ENCODE measurements at places on chromosomes 2 and 18. TPM values are rescaled to one million over a fixed set of nuclear protein-coding genes. Genes with fewer than 3 reads are reported as not detected.

- peak; percentile 82 for DNase-seq
Observed at GRCh38 chr2:43634604-43635306, 2.3 kb upstream of the PLEKHH2 start.

- no peak for DNase-seq
Observed at GRCh38 chr2:98685930-98686887, 44.7 kb downstream of the MGAT4A start.

RAX gene
- not detected for total RNA-seq

GRCh38 chr2:55707751-55708150, 14.1 kb upstream of the PNPT1 start:
- DNase-seq, result no peak

DNA sequence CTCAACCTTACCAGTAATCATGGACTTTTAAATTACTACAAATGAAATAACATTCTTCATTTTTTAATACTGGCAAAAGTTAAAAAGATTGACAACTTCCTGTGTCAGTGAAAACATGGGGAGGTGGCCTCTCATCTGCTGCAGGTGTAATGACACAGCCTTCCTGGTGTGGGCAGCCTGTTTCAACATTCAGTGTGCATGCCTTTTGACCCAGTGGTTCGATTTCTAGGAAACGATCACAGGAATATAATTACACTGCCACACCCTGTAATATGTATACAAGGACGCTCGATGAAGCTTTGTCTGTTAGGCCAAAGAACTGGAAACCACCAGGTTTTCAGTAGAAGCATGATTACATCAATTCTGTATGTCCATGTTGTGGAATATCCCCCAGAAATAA, 68.7 kb downstream of the MTHFD2 start:
- no peak for DNase-seq

DNA sequence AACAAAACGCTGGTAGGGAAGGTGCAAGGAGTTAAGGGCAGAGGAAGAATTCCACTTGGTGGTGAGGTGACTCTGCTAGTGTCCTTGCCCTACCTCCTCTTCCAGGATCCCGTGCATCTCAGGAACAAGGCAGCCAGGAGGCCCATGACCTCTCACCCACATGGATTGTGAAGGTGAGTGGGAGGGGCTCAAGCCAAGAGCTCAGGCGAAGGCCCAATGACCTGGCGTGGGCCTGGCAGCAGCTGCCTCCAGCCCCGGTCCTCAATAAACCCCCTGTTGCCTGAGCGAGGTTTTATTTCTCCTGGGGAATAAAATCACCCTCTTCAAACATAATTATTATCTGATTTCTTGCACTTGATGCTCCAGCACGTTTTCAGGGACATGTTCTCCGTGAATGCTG, 28.2 kb downstream of the LAMA1 start:
- no peak for DNase-seq

- DNase-seq, result no peak
Observed at GRCh38 chr2:51218047-51218446, 186.1 kb upstream of the NRXN1 start.

DNA sequence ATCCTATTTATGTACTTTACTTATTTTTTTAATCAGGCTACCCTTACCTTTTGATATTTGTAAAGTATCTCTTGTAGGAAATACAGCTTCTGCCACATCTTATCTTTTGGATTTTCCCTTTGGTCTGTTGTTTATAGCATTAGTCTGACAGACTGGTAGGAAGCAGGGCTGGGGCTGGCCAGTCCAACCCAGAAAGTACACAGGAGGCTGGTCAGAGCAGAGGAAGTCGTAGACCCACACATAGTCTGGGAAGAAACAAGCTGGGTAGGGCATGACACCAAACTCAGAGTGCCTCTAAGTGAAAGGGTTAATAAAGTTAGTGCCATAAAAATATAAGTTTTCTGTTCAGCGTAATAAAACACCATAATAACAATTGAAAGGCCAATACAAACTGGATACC, 51.7 kb downstream of the BOLA3 start:
- no peak for DNase-seq

ARHGAP28 gene
- total RNA-seq, result 221 TPM

RGPD3 gene
- 0.45 TPM for total RNA-seq

GRCh38 chr2:28408764-28409599, 16.3 kb downstream of the FOSL2 start:
- no peak for DNase-seq

GRCh38 chr2:58099096-58099769, 52.6 kb downstream of the VRK2 start:
- no peak for DNase-seq

CPS1 gene
- total RNA-seq, result 35.7 TPM

DNA sequence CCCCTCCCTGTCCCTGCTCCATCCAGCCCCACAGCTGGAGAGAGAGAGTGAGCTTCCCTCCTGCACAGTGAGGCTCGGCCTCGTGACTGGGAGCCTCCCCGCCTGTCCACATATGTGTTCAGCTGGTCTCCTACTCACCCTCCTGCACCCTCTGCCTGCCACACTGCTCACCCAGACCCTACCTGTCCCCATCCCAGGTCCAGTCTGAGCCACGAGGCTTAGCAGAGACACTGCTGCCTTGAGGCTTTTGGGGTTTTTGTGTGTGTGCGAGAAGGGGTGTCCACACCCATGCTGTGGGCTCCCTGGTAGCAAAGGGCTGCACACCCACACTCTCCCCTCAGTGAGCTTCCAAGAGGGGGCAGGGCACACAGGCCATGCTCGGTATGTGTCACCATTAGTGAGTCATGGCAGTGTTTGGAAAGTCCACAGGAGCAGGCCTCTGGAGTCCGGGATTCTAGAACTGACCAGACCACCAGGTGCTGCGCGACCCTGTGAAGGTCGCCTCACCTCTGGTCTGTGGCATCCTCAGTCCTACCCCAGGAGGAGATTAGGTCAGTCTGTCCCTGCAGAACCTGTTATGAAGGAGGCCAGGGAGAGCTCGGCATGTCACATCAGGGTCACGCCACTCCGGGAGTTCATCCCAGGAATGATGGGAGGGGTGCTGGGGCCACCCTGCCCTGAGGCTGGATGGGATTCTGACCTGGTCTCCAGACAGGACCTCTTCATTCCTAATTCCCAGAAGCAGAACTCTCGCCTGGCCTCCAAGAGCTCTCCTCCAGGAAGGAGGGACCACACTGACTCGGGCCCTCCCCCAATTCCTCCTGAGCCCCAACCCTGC, 39.9 kb upstream of the SMAD7 start:
- peak; percentile 63 for DNase-seq

- no peak for DNase-seq
Observed at GRCh38 chr2:72969706-72970105, 52.4 kb downstream of the EMX1 start.

GRCh38 chr2:226694586-226695284, 104.9 kb downstream of the IRS1 start:
- no peak for DNase-seq

DNA sequence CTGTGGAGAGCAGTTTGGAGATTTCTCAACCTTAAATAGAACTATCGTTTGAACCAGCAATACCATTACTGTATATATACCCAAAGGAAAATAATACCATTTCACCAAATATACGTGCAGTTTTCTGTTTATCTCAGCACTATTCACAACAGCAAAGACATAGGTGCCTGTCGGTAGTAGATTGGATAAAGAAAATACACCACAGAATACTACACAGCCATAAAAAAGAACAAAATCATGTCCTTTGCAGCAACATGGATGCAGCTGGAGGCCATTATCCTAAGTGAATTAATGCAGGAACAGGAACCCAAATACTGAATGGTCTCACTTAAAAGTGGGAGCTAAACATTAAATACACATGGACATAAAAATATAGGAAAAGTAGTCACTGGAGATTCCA, 81.3 kb downstream of the SMCHD1 start:
- no peak for DNase-seq

ZNF892 gene
- 4.9 TPM for total RNA-seq

DNA sequence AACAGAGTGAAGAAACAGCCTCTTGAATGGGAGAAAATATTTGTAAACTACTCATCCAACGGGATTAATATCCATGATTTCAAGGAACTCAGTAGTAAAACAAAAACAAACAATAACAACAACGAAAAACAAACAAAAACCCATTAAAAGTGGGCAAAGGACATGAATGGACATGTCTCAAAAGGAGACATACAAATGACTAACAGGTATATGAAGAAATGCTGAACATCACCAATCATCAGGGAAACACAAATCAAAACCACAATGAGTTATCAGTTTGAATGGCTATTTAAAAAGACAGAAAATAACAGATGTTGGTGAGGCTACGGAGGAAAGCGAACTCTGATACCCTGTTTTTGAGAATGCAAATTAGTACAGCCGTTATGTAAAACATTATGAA, 224.8 kb upstream of the NRXN1 start:
- DNase-seq, result no peak

SPDYA gene
- total RNA-seq, result 6.5 TPM

GRCh38 chr2:105576440-105577241, 168.1 kb upstream of the NCK2 start:
- DNase-seq, result peak; percentile 59
